ENCODE measurements at places on chromosomes 7 and 10. TPM values are rescaled to one million over a fixed set of nuclear protein-coding genes. Genes with fewer than 3 reads are reported as not detected.

Gene LIPF
- total RNA-seq = not detected

Gene HDAC9
- total RNA-seq = 9.4 TPM

Gene SPDYE2B
- not detected for total RNA-seq

Gene A1CF
- not detected for total RNA-seq

Gene CTAGE4
- 9.8 TPM for total RNA-seq

Gene STEAP1B
- total RNA-seq = 8.7 TPM

Gene SPDYE17
- not detected for total RNA-seq

Gene SPDYE11
- not detected for total RNA-seq

Gene PHYH
- 23.2 TPM for total RNA-seq

Gene OR9A4
- total RNA-seq = not detected

Gene TMEM229A
- total RNA-seq = 0.75 TPM

Gene ATOH7
- 0.39 TPM for total RNA-seq

Gene DNMBP
- total RNA-seq = 26.7 TPM

Gene PLXNA4
- total RNA-seq = 0.76 TPM

Gene IL2RA
- total RNA-seq = not detected

Gene AZGP1
- total RNA-seq = 0.52 TPM

Gene TRIM50
- not detected for total RNA-seq

GRCh38 chr7:158491094-158491493, 96.5 kb downstream of the PTPRN2 start:
- DNase-seq = no peak

GRCh38 chr10:122062831-122063674, 74.1 kb downstream of the TACC2 start:
- DNase-seq = no peak

GRCh38 chr7:103990991-103991390, 1.5 kb upstream of the RELN start:
- DNase-seq = no peak

- no peak for DNase-seq
These were observed 7.7 kb upstream of the RET start for GRCh38 chr10:43069211-43069515.

DNA sequence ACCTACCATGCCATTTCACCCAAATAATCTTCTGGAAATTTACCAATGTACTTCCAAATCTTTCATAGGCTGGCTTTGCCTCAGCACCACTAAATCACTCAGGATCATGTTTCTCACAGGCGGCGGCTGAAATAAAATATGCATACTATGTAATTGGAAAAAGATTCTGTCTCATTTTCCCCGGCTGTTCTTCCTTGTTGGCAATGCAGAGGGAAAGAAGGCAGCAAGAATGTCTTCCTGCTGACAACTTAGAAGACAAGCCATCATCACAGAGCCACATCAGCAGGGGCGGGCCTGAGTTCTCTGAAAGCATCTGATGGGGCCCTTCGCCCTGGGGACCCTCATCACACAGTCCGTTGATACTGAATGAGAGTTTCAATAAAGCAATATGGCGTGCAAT, 39.2 kb upstream of the COL1A2 start:
- DNase-seq = no peak

GRCh38 chr10:5614155-5614721, 52.2 kb downstream of the ASB13 start:
- DNase-seq = no peak

DNA sequence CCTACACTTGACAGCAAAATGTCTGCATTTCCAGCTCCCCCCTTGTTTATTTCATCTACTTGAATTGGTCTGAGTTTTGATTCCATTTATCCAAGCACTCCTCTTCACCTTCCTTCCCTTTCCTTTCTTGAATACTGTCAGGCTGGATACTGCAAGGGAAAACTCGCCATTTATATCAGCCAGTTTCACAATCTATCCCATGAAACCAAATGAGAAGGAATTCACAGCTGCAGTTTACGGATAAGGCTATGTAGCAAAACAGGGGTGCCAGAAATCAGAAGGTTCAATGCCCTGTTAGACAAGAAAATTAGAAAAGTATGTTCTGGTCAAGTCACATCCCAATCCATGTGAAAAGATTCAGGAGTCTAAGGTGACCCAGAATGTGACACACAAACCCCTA, 28.1 kb downstream of the CCDC6 start:
- no peak for DNase-seq

- no peak for DNase-seq
These were observed 244.3 kb downstream of the PHF14 start for GRCh38 chr7:11217848-11218565.

GRCh38 chr10:5522913-5523560, 1.7 kb upstream of the CALML3 start:
- no peak for DNase-seq

DNA sequence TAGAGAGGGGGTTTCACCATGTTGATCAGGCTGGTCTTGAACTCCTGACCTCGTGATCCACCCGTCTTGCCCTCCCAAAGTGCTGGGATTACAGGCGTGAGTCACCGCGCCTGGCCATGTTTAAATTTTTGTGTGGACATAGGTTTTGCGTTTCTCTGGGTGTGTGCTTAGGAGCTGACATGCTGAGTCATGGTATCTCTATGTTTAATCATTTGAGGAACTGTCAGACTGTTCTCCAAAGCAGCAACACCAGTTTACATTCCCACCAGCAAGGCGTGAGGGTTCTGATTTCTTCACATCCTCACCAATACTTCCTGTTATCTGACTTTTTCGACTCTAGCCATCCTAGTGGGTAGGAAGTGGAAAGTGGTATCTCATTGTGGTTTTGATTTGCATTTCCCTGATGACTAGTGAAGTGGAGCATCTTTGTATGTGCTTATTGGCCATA, 153.7 kb downstream of the DNAJB6 start:
- no peak for DNase-seq

DNA sequence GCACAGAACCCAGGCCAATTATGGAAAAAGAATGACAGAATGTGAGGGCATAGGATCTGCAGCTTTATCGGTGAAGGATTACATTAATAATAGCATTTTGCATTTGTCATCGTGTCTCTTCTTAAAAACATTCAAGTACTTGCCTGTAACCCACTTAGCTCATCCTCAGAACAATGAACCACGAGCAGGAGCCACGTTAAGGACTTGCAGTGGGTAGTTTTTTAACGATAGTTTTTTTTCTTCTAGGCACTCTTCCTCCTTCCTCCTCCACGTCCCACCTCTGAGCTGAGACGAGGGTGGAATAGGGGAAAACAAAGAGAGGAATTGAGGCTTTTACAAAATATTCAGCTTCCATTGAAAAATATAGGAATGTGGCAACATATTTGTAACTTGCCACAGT, 27.1 kb downstream of the CDHR3 start:
- no peak for DNase-seq

- DNase-seq = no peak
These were observed 61.2 kb upstream of the ARHGAP21 start for GRCh38 chr10:24784923-24785322.

GRCh38 chr10:127548022-127548421, 1.1 kb upstream of the NPS start:
- no peak for DNase-seq

DNA sequence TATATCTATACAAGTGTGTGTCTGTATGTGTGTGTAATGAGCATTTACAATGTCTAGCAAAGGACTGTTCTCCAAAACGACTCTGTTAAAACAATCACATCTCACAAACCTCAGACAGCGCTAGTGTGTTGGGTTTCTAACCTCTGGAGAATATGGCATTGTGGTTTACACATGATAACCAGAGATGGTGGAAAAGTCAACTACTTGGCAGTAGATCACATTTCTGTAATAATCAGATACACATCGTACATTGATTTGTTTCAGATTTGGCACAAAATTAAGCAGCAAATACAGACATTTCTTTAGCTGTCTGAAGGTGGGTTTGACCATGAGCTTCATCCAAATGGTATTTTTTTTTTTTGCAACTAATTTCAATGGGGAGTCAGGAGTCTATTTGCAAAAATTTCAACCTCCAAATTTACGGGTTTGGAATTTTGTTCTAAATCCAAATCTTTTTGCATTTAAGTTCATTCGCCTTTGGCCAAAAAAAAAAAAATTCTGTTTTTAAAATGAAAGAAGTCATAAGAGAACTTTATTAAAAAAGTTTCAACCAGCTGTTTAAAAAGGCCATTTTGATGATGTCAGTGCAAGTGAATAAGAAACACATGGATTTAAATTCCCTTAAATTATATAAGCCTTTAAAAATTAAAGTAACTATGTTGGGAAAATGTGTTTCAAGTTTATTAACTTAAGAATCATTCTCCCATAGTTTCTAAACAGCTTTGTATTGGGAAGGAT, 127.8 kb downstream of the TMEM26 start:
- no peak for DNase-seq

- no peak for DNase-seq
These were observed 303.4 kb downstream of the PLXNA4 start for GRCh38 chr7:132272763-132273371.

DNA sequence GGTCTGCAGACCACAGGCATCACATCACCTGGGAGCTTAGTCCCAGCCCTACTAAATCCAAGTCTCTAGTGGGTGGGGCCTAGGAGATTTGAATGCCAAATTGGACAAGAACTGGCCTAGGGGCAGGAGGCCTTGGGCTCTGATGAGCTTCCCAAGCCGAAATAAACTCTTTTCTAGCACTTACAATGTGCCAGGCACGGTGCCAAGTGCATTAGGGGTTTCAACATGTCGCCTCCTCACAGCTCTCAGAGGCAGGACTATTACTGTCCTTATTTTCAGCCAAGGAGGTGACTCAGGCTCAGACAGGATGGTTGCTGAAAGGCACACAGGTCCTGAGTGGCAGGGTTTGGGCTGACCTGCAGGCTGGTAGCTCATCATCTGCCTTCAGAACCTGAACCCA, 9.2 kb upstream of the CPA1 start:
- DNase-seq = no peak

- DNase-seq = no peak
These were observed 18.5 kb upstream of the IFRD1 start for GRCh38 chr7:112431803-112432202.

DNA sequence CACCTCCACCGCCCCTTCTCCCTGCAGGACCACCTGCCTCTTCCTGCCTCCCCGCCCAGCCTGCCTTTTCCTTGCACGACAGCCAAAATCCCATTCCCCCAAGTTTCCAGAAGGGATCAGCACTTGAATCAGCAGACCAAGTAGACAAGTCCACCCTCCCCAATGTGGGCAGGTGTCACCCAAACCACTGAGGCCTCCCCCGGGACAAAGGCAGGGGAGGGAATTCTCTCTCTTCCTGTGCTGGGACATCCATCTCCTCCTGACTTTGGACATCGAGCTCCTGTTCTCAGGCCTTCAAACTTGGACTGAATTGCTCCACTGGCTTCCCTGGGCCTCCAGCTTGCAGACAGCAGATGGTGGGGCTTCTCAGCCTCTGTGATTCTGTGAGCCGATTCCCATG, 21.6 kb upstream of the PSMG3 start:
- no peak for DNase-seq

GRCh38 chr10:114603303-114603702, 54.8 kb downstream of the ABLIM1 start:
- no peak for DNase-seq

DNA sequence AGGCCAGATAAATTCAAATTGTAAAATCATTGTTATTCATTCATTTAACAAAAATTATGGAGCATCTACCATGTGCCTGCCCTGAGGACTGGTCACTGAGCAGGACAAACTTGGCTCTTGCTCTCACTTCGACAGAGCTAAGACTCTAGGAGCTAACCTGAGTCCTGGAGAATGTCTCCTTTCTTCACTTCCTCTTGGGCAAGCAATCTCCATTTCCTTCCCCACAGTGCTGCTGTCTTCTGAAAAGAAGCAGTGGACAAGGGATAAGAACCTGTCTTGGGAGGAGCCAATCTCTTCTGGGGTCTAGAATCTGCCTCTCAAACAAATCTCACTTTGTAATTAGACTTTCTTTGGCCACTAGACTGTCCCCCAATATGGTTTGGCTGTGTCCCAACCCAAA, 76.2 kb upstream of the PLXNA4 start:
- no peak for DNase-seq

GRCh38 chr10:131155218-131155875, 156.2 kb downstream of the TCERG1L start:
- no peak for DNase-seq

DNA sequence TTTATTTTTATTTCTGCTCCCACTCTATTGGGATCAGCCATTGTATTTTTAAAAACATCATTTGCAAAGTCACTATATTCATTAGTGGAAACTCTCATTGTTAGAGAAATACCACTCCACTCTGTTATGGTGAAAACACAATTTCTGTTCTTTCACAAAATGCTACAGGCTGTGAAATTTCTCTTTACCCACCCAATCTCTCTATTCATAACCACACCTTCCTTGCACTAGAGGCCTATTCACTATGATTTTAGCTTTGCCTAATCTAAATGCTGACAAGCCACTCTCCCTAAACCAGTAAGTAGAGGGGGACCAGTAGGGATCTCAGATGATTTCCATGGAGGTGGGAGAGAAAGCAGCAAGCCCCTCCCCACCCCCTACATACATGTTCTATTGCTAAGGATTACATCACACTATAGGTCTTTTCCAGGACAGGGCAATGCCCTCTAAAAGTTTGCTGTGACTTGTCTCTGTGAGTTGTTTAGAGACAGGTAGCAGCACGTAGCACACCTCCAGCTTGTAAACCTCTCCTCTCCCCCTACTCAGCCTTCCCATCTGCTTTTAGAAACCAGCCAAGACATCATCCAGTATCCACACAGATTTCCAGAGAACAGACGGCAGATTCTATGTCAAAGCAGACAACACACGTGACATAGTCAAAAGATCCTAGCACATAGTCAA, 58.3 kb upstream of the PPP1R3C start:
- DNase-seq = no peak

DNA sequence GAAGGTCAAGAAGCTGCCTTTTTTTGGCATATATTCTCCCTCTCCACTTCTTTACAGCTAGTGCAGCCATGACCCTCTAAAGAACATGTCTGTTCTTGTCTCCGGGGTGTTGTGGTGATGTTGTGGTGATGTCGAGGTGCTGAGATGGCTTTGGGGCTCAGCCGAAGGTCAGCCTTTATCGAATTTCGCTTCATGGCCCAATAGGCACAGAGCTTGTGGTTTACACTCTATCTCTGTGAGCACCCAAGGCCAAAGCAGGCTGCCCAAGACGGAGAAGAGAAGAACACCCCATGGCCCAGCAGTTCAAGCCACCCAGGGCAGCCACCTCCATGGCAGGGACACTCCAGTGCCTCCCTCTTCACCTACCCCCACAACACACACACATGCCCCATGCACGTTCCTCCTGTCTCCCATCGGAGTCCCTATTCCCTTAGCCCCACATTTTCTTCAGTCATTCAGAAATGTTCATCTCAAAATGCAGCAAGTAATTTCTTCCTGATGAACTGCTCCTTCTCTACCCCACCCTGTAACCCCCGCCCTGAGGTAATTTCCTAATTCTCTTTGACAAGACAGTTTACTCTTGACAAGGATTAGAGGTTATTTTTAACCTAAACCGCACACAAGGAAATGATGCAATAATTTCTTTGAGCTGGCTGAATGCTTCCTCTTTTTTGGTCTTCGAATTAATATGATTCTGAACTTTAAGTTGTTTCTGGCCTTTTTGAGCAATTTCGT, 18.6 kb upstream of the ADRB1 start:
- DNase-seq = no peak

GRCh38 chr10:60490013-60490412, 100.3 kb upstream of the ANK3 start:
- DNase-seq = no peak

- DNase-seq = no peak
These were observed 335.0 kb downstream of the EXOC4 start for GRCh38 chr7:133587903-133588302.

GRCh38 chr10:102384053-102384452, 11.5 kb upstream of the NFKB2 start:
- DNase-seq = no peak

GRCh38 chr7:26368542-26368941, 76.9 kb downstream of the SNX10 start:
- no peak for DNase-seq

- DNase-seq = no peak
These were observed 620 bp downstream of the BET1 start for GRCh38 chr7:94003446-94004023.

Measured in H1 (cell line).